ENCODE measurements at places on chromosomes 3 and 15.

DNA sequence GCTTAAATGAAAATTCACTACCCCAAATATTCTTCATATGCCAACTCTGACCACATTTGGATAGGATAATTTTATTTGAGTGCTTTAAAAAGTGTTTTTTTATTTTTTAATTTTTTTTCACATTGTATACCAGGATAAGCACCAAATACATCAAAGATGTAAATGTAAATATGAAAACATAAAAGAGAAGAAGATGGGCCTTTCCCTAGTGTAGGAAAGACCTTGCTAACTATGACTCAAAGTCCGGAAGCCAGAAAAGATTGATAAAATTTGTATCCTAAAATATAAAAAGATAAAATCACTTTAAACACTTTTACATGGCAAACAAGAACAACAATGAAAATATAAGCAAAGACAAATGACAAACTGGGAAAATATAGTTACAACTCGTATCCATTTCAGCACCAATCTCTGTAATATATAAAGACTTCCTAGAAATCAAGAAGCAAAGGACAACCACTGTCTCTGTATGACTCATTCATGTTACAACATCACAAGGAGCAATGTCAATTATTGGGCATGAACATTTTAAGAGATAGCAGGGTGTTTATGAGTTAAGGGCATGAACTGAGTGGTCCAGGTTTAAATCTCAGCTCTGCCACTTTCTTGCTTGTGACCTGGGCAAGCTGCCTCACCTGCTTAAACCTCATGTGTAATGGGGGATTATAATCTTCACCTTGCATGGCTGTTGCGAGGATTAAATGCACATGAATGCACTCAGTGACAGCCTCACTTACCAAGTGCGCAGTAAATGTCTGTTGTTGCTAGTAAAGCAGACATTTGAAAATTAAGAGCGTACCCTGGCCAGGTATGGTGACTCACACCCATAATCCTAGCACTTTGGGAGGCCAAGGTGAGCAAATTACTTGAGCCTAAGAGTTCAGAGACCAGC, 25.3 kb upstream of the ARHGEF3 start:
- no peak for DNase-seq

- no peak for DNase-seq
These were observed 139.1 kb upstream of the ZPLD1 start for GRCh38 chr3:102295756-102296155.

DNA sequence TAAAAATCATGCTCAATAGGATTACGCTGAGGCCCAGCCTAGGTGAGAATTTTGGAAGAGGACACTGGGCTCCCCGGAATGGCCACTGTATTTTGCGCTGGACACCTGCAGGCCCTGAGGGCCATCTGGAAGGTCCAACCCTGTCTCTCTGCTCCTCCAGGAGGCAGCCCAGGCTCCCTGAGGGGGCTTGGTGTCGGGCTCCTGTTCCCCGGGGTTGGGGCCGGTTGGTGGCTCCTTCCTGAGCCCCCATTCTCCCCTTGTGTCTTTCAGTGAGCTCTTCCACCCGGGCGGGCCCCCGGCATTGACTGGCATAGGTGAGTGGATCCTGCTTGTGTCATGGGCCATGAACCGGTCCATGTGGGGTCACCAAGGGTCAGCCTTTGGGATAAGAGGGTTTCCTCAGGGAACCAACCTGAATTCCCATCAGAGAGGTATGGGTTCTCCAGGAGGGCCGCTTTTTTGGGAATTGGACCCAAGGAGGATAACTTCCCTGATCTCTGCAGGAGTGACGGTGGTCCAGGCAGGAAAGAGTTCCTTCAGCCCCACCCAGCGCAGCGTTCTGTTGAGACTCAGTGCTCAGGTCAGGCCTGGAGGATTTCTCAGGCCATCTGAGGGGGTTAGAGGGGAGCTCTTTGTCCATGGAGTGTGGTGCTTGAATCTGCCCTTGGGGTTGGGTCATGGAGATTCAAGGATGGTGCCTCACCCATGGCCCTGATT, 187.8 kb downstream of the UBE3A start:
- DNase-seq, result no peak

DNA sequence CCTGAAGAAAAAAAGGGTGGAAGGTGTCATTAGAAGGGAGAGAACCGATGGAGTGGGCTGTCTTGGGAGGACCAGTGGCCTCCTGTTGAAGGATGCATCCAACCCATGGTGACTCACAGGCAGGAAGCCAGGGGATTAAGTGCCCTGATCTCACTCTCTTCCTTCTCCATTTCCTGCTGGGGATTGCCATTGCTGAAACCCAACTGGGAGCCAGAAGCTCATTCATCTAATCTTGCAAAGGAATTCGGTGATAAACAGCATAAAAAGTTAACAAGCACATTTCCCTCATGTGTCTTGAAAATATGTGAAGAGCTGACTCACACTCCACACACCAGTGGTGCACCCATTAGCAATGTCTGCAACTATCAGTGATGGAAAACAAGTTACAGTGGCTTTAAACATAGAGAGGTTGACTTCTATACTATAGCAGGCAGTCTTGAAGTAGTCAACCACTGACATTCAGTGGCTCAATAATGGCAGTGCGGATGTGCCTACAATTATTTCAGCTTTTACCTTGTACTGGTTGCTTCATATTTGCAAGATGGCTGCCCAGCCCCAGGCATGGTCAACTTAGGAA, 12.8 kb upstream of the CSRNP1 start:
- DNase-seq, result no peak

DNA sequence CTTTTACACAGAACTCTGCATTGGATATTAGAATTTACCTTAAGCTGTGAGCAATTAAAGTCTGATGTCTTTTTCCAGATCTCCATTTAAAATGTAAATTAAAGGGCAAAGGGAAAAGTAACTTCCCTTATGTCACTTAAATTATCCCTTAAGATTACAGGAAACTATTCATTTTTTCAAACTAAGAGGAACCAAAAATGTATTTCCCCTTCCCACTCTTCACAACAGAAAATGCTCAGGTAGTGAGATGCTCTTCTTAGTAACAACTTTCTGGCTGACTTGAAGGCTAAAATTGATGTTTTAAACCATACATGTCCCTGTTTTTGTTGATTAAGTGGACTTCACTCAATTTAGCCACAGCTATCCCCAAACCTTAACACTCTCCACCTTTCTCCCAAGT, 17.6 kb downstream of the RSL24D1 start:
- no peak for DNase-seq

- no peak for DNase-seq
These were observed 57.5 kb upstream of the LMOD3 start for GRCh38 chr3:69179740-69180372.

DNA sequence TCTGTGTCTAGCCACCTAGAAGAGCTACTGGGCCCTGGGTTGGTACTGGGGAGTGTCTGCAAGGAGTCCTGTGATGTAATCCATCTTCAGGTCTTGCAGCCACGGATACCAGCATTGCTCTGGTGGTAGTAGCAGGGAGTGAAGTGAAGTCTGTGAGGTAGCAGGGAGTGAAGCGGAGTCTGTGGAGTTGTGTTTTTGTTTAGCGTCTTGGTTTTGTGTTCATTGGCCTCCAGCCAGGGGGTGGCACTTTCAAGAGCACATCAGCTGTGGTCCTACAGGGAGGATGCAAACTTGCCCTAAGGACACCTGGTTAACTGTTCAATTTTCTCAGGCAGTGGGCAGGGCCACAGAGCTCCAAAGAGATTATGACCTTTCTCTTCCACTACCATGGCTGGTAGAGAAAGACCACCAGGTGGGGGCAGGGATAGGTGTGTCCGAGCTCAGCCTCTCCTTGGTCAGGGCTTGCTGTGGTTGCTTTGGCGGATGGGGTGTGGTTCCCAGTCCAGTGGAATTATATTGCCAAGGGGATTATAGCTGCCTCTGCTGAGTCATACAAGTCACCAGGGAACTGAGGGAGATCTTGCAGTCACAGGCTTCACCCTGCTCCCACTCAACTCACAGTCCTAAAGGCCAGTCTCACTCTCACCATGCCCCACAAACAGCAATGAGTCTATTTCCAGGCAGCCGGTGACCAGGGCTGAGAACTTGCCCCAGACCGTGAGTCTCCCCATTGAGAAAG, 424.7 kb downstream of the ZBBX start:
- DNase-seq, result no peak

GRCh38 chr3:149647812-149648211, 10.0 kb downstream of the WWTR1 start:
- no peak for DNase-seq

- DNase-seq, result no peak
These were observed 88.1 kb upstream of the TGFBR2 start for GRCh38 chr3:30518181-30518864.

DNA sequence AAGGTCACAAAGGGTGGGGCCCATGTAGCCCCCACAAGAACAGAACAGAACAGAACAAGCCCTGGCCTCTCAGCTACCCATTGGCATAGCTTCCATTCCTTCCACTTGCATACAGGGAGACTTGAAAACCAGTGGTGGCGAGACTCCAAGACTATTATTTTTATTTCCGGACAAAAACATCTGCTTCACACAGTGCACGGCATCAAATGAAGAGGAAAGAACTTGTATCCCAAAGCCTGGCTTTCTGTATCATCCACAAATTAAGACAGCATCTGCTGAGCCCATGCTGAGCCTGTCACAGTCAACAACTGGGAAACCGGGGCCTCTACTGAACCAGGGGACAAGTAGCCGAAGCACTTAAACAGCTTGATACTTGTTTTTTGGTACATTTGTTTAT, 56.0 kb downstream of the CLEC3B start:
- no peak for DNase-seq

GRCh38 chr15:59998305-59998949, 5.7 kb upstream of the FOXB1 start:
- no peak for DNase-seq

DNA sequence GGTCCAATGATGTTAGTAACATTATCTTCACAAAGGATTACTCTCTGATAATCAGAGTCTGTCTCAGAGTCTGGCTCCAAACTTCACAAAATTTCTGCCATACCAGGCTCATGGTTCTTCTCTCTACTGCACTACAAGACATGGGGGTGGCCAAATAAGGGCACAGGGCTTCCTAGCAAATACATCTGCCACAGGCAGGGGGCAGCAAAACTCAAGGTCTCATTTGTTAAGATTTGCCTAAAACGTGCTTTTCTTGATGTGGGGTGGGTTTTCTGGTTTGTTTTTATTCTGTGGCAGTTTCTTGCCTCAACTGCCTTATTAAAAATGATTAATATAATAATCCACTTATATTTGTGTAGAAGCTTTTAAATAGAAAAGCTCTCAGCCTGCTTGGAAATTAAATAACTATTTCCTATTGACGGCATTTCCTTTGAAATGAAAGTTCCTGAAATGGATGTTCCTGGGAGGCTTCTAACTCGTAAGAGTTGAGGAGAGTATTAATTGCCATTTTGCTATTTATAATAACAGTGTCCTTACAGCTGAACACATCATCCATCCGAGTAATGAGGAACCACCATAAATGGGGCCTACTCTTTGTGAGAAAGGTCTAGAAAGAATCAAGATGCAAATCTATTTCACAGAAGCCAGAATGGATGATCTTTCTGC, 53.8 kb downstream of the SST start:
- peak; percentile 48 for DNase-seq

GRCh38 chr3:140552403-140552802, 125.5 kb upstream of the TRIM42 start:
- DNase-seq, result no peak

DNA sequence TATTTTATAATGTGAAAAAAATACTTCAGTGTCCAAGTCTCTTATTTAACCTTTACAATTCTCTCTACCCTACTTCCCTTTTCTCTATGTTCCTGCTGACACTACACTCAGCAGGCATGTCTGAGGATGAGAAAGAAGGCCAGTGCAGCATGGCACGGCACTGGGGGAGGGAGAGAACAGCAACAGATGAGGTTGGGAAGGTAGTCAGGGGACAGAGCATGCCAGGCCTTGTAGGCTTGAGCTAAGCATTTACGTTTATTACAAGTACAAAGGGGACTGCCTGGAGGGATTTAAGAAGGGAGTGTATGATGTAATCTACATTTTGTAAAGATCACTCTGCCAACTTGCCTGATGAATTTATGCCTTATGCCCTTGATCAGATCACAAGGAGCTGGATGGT, 117.3 kb upstream of the WNT5A start:
- DNase-seq, result no peak

GRCh38 chr3:189340680-189341460, 169.1 kb downstream of the TPRG1 start:
- DNase-seq, result no peak

DNA sequence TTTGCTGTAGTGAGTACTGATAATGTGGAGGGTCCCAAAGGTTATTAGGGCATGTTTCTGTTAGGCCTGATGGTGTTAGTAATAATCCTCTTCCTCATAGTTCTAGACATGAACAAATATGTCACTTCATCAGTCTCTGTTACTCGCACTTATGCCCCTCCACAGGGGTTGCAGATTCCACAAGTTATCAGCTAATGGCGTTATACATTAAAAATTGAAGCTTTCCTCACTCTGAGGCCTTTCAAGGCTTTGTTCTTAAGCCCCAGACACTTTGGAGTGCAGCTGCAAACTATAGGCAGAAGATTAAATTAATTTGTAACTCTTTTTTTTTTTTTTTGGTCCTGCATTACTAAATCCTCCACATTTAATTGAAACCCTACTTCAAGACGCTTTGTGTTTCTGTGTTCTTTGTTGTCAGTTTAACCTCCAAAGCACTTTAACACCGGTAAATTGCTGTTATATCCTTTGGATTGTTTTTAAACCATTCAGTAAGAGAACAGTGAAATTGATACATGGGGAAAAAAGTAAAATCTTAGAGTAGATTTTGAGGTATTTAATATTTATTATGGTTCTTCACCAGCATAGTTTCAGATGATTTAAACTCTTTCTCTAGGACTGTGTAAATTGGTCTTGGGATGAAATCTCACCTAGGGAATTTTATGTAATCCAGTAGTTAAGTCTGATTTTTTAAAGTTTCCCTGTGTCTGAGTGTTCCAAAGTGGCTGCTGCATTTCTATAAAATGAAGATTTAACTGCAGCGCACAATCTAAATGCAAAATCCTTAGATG, 103.1 kb upstream of the SKOR1 start:
- DNase-seq, result no peak

DNA sequence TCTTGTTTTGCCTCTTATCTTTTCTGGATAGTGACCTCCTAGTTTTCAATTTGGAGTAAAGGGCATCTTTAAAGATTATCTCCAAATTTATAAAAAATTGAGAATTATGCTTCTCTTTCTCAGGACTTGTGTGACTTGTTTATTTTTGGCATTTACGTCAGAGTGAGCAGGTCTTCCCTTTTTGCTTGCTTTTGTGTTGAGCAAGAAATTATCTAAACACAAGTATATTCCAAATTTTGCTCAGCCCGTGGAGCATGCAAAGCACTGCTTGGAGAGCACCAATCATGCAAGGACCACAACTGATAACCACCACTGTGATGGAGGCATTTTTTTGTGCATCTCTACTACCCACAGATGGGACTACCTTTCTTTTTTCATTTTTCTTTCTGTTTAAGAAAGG, 7.1 kb downstream of the SLC25A26 start:
- no peak for DNase-seq

Measured in GM20000 (cell line).